Left cardiac atrium (tissue), 4 donors: ENCODE measurements at places on chromosomes 3 and 15. TPM values are rescaled to one million over a fixed set of nuclear protein-coding genes. Genes with fewer than 3 reads are reported as not detected.

DNA sequence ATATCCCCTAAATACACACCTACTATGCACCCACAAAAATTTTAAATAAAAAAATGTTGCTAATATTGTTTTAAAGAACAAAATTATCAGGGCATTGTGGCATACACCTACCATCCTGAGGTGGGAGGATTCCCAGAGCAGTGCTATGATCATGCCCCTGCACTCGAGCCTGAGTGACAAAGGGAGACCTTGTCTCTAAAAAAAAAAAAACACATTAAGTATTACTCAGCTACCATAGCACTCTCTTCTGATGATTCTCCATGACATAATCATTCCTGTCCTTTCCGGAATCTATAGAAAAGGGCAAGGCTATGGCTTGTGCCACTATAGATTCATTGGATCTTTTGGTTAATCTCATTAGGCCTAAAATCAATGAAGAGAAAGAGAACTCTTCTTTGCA lies 77.4 kb downstream of the ACAP2 start:
- DNase-seq, result no peak

DNA sequence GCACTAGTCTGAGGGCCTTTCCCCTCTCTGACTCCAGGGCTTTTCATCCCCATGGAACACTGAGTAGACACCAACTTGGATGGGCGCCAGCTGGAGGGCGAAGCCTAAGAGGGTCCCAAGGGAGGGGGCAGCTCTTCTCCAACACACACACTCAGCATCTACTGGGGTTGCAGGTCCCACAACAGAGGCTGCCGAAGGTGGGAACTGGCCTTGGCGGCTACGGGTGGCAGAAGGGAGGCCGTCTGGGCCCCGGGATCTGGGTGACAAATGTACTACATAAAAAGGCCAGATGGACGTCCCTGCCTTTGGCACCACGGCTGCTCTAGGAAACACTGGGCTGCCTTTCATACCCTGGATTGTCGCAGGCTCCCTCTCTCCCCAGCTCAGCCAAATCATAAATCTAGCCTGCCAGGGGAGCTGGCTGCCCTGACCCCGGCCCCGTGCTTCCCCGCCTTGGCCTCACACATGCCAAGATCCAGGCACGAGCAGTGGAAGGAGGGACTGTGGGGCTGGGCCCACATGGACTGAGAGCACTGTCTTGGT lies 31.5 kb downstream of the SEMA5B start:
- DNase-seq, result no peak

Gene SAMD7
- not detected for total RNA-seq

- no peak for DNase-seq
These were observed 14.5 kb downstream of the EPHB1 start for GRCh38 chr3:134809427-134810051.

DNA sequence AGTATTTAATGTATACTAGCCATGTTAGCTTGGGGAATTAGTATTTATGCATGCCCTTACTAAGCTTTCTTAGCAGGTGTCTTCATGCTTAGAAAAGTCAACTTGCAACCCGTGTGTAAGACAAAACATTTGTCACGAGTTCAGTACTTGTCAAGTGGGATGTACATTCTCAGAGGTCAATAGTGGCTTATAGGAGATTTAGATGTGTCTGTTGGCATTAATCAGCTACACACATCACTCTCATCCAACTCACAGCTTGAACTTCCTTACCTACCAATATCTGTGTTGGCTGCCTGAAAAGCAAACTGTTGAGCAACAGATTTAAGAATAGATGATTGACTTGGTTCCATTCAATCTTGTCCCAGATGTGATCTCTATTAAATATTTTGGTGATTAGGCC lies 109.5 kb downstream of the ROBO2 start:
- no peak for DNase-seq

Gene IL5RA
- total RNA-seq, result 0.81 TPM

DNA sequence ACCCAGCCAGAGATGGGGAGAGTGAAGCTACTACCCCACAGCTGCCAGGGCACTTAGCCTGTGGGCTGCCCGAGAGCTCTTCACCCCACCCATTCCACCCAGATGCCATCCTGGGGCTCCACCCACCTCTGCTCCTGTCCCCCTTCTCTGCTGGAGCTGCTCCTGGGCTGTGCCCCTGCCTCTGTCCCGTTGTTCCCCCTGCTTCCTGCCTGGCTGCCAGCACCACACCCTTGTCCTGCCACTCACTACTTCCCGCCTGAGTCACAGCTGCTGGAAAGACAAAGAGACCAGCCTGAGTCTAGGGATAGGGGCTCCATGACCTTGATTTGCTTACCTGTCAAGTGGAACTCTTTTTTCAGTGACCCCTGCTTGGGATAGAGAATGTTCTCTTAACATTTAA lies 12.4 kb downstream of the GNAI2 start:
- DNase-seq, result peak; percentile 84

- DNase-seq, result no peak
These were observed 46.3 kb downstream of the GPR171 start for GRCh38 chr3:151156618-151157216.

Gene ESYT3
- total RNA-seq, result 0.52 TPM

Gene RTP1
- not detected for total RNA-seq
